ENCODE measurements at places on chromosomes 2 and 18.

- no peak for DNase-seq
- H3K4me3 ChIP-seq = no peak overlapping the region
- H3K36me3 ChIP-seq = 0 out of 2 replicates have a peak, but pooled peaks cover 2% of the 10 kb centered on the region
- H3K27me3 ChIP-seq = no peaks in the 10 kb centered on the region
Observed at GRCh38 chr2:208256192-208256782, 1.4 kb upstream of the IDH1 start.

GRCh38 chr2:88187927-88188326 is 17.8 kb downstream of the THNSL2 start:
- no peaks in the 10 kb centered on the region for H3K4me1 ChIP-seq
- H3K27me3 ChIP-seq = no peaks in the 10 kb centered on the region
- H3K4me3 ChIP-seq = no peak overlapping the region
- DNase-seq = no peak

GRCh38 chr2:159262904-159263303 is 23.6 kb downstream of the WDSUB1 start:
- peaks cover 9% of the 10 kb centered on the region for H3K4me1 ChIP-seq
- no peak overlapping the region for H3K4me3 ChIP-seq
- DNase-seq = no peak
- no peak overlapping the region for H3K27ac ChIP-seq
- no peaks in the 10 kb centered on the region for H3K27me3 ChIP-seq
- H3K36me3 ChIP-seq = no peaks in the 10 kb centered on the region

- H3K4me1 ChIP-seq = no peaks in the 10 kb centered on the region
- no peak overlapping the region for H3K4me3 ChIP-seq
- no peaks in the 10 kb centered on the region for H3K36me3 ChIP-seq
- DNase-seq = no peak
Observed at GRCh38 chr2:29765721-29766120, 155.7 kb downstream of the ALK start.

DNA sequence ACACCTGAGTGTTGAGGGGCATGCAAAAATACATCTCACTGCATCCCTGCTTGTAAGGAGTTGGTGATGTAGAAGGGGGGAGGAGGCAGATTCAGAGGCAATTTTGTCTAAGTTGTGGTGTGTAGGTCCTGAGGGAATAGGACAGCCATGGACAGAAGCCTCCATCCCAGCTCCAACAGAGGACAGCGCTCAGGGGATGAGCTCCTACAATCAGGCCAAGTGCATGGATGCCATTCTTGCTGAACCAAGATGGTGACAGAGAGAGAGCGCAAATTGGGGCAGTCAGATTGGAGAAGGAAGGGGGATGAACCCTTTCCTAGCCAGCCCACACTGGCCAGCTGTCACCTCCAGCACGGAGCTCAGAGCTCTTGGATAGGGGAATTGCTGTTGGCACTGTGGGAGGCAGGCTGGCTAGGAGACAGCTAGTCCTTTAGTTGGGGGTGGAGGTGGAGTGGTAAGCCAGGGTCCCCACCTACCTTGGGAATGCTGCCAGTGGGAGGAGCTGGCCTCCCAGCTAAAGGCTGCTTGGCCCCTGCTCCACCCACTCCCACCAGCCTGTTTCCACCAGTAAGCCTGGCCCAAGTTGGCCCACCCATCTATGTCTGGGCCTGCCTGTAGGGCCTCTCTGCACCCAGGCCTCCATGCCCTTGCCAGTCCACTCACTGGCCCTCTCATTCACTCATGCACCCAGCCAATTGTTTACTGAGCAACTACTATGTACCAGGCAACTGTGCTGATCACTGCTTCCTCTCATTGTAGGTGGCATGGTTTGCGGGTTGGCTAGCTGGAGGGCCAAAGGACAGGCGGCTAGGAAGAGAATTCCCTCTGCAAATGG is 2.5 kb upstream of the PER2 start:
- no peaks in the 10 kb centered on the region for H3K36me3 ChIP-seq
- no peak overlapping the region for H3K27ac ChIP-seq
- H3K4me3 ChIP-seq = no peak overlapping the region
- DNase-seq = no peak

DNA sequence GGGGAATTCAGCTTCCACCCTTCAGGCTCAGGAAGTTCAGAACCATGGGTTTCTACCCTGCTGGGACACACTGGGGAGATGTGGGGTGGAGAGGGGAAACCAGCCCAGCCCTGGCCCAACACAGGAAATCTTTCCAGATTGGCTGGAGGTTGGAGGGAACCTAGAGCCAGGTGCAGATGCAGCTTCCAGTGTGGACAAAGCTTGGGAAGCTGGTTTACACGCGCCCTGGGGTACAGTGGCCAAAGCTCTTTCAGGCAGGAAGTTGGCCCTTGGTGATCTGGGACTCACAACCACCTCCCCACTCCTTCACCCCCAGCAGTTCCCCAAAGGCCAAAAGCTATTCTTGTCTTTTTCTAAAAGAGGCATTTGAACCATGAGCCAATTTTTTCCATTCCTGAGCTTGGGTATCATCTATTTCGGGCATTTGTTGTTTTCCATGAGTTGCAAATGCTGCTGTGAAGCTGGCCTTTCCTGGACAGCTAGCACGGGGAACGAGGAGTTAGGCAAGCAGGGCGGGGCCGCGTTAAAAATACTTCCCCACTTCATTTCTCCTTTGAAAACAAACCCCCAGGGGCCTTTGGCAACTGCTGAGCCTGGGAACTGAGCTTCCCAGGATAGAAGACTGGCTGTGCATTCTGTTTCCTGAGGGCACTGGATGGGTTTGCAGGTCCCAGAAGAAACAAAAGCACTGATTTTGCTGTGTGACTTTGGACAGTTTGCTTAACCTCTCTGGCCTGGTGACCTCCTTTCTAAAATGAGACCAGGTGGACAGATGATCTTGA is 3.1 kb upstream of the ARID5A start:
- no peaks in the 10 kb centered on the region for H3K36me3 ChIP-seq
- no peak overlapping the region for H3K4me3 ChIP-seq
- peaks cover 12% of the 10 kb centered on the region for H3K4me1 ChIP-seq
- DNase-seq = no peak
- no peaks in the 10 kb centered on the region for H3K27me3 ChIP-seq

DNA sequence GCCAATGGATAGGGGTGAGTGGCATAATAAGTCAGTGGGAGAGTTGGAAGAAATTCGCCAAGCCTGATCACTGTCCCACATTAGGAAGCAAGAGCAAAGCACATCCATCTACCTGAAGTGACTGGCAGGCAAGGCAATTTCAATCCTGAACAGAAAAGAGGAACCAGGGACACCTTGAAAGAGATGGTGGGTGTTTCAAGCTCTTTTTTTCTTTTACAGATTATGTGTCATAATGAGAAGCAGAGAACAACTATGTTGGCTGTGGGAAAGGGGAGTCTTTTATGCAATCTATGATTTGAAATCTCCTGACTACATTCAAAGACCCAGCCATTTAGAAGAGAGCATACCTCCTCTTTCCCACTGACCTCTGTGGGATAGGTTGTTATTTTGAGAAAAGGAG is 63.5 kb downstream of the TGIF1 start:
- no peaks in the 10 kb centered on the region for H3K4me1 ChIP-seq
- no peak overlapping the region for H3K27ac ChIP-seq
- H3K4me3 ChIP-seq = no peak overlapping the region
- no peaks in the 10 kb centered on the region for H3K27me3 ChIP-seq
- DNase-seq = no peak
- H3K36me3 ChIP-seq = no peaks in the 10 kb centered on the region

DNA sequence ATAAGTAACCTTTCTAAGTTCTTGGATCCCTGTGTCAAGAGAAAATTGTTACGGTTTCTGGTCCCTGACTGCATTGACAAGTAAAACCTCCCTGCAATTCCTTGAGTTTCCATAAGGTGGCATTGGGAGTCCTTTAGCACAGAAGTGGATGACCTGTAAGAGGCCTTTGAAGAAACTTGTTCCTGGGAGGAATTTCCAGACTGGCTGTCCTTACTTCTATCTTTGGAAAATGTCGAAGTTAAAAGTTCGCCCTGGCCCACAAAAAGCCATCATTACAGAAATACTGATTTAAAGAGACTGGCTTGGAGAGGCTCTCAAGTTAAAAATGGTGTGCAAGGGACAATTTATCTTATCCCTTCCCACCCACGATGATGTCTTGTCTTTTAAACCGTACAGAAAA is 218.4 kb downstream of the CDH20 start:
- H3K36me3 ChIP-seq = no peaks in the 10 kb centered on the region
- H3K27ac ChIP-seq = no peak overlapping the region
- no peak overlapping the region for H3K4me3 ChIP-seq
- peak; percentile 79 for DNase-seq
- H3K4me1 ChIP-seq = no peaks in the 10 kb centered on the region
- no peaks in the 10 kb centered on the region for H3K27me3 ChIP-seq

GRCh38 chr2:183229386-183229785 is 105.1 kb downstream of the NUP35 start:
- no peaks in the 10 kb centered on the region for H3K36me3 ChIP-seq
- no peaks in the 10 kb centered on the region for H3K4me1 ChIP-seq
- no peaks in the 10 kb centered on the region for H3K27me3 ChIP-seq
- no peak overlapping the region for H3K4me3 ChIP-seq
- H3K27ac ChIP-seq = no peak overlapping the region
- DNase-seq = no peak

DNA sequence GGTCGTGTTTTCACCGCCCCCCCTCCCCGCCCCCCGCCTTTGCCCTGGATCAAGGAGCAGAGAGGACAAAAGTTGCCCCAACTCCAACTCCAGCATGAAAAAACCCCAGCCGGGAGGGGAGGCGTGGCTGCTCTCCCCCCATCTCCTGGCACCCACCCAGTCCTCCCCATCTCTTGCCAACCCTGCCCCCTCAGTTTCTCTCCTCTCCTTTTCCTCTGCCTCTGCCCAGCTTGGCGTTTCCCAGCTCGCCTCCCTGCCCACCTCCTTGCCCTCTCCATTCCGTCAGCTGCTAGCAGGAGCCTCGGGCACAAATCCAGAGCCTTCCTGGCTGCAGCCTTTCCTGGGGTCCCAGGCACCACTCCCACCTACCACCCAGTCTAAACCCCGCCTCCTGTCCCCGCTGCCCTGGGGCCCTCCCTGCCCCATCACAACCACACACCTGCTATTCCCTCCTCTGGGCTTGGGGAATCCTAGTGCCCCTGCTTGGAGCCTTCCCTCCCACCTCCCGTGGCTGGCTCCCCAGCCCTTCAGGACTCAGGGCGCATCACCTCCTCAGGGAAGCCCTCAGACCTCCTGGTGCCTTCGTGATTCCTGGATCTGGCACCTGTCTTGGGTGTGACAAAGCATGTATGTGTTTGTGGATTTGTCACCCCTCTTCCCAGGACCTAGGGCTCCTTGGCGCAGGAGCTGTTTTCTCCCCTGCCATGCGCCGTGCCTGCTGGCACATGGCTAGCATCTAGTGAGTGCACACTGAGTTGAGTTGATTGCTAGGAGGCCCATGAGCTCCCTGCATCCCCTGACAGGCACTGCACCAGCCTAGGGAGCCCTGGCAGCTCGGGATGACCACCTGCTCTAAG is 209.1 kb downstream of the TFCP2L1 start:
- peaks cover 5% of the 10 kb centered on the region for H3K4me1 ChIP-seq
- H3K36me3 ChIP-seq = no peaks in the 10 kb centered on the region
- no peak for DNase-seq

DNA sequence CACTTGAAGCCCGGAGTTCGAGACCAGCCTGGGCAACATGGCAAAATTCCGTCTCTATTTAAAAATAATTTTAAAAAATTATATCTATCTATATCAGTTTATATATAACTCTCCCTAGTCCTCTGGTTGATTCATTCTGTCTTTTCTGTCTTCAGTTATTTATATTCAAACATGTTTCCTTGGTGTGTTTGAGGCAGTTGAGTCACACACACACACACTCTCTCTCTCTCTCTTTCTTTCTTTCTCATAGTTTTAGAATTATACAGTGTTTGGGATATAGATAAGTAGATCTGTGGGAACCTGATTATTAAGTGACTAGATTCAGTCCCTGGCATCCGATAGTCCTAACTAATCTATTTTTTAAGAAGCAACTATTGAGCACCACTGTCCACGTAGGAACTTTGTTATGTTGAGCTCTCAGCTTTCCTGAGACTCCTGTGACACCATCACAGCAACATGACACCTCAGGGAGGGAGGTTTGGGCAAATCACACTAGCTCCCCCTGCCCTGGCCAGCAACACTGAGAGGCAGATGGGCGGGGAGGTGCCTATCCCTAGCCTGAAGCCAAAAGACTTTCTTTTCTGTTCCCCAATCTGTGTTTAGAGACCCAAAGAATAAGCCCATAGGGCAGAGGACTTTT is 482.7 kb downstream of the DLGAP1 start:
- no peaks in the 10 kb centered on the region for H3K27me3 ChIP-seq
- no peak for DNase-seq
- peaks cover 6% of the 10 kb centered on the region for H3K4me1 ChIP-seq
- no peak overlapping the region for H3K4me3 ChIP-seq

DNA sequence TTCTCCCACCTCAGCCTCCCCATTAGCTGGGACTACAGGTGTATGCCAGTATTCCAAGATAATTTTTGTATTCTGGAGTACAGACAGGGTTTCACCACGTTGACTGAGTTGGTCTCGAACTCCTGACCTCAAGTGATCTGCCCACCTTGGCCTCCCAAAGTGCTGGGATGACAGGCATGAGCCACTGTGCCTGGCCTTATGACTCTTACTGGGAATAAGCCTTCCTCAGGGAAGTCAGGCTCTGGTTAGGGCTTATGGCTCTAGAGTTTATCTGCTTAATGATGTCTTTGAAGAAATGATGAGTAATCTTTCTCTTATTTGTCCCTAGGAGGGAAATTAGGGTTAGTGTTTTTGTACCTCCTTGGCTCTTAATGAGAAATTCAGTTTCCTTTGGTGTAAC is 187.7 kb downstream of the FAM210A start:
- H3K27ac ChIP-seq = no peak overlapping the region
- no peak overlapping the region for H3K4me3 ChIP-seq
- DNase-seq = no peak
- no peaks in the 10 kb centered on the region for H3K36me3 ChIP-seq
- peaks cover 14% of the 10 kb centered on the region for H3K27me3 ChIP-seq

- DNase-seq = no peak
- H3K27ac ChIP-seq = no peak overlapping the region
- H3K4me3 ChIP-seq = no peak overlapping the region
- H3K4me1 ChIP-seq = no peaks in the 10 kb centered on the region
- no peaks in the 10 kb centered on the region for H3K36me3 ChIP-seq
- H3K27me3 ChIP-seq = no peaks in the 10 kb centered on the region
Observed at GRCh38 chr2:101710036-101710435, 12.5 kb downstream of the MAP4K4 start.

GRCh38 chr2:63438181-63438580 is 150.1 kb downstream of the WDPCP start:
- no peaks in the 10 kb centered on the region for H3K27me3 ChIP-seq
- no peaks in the 10 kb centered on the region for H3K36me3 ChIP-seq
- H3K4me3 ChIP-seq = no peak overlapping the region
- DNase-seq = no peak
- H3K4me1 ChIP-seq = no peaks in the 10 kb centered on the region

GRCh38 chr2:111618226-111618977 is 265.6 kb downstream of the ANAPC1 start:
- no peaks in the 10 kb centered on the region for H3K27me3 ChIP-seq
- peak overlapping the region; percentile 39 for H3K27ac ChIP-seq
- H3K36me3 ChIP-seq = no peaks in the 10 kb centered on the region
- no peak overlapping the region for H3K4me3 ChIP-seq
- peaks cover 21% of the 10 kb centered on the region for H3K4me1 ChIP-seq
- no peak for DNase-seq

Measured in HCT116 (cell line).